ENCODE measurements at places on chromosomes 4 and X.
A peak's percentile ranks its signal among the peaks of the same experiment; 100 is the strongest.

- no peak for DNase-seq
These were observed 13.4 kb downstream of the TRPC3 start for GRCh38 chr4:121938282-121939092.

DNA sequence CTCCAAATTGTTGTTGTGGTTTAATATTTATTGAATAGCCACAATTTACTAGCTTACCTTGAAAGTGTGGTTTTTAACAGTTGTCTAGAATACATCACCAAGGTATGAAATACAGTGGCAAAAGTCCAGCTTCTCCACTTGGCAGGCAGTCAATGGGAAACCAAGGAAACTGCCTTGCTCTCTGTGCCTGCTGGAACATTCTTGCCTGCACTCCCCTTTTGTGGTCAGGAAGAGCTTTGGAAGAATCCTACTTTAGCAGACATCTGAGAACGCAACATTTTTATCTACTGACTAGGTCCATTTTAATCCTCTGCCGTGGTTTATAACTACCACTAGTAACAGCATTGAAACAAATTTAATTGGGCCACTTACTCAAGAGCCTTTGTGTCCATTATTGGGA, 64.5 kb downstream of the TENM3 start:
- DNase-seq: no peak

DNA sequence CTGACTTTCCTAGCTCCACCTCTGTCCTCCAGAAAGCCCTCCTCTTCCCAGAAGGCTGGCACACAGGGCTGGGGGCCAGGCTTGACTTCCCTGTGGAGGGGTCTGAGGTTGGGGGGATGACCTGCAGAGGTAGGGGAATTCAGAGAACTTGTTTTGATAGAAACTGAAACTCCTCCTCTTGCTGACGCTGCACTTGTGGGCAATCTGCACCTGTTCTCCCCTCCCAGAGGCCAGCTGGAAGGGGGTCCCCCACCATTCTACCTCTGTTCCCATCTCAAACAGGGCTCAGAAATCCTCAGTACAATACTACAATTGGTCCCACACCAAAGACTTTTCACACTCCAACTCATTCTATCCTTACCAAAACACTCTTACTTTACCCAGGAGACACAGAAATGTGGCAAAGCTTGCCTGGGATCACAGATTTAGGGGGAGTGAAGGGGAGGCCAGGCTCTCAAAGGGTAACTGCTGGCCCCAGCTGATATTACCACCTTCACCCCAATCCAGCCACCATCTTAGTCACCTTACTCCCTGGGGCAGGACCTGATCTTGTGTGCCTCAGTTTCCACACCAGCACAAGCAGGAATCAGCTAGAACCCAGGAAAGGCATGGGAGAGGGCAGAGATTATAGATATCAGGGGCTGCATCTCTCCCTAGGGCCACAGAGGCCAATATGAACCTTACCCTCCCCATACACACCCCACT, 18.5 kb downstream of the OTUD5 start:
- DNase-seq: peak; percentile 92

GRCh38 chr4:15322006-15322405, 105.8 kb upstream of the C1QTNF7 start:
- DNase-seq: no peak

DNA sequence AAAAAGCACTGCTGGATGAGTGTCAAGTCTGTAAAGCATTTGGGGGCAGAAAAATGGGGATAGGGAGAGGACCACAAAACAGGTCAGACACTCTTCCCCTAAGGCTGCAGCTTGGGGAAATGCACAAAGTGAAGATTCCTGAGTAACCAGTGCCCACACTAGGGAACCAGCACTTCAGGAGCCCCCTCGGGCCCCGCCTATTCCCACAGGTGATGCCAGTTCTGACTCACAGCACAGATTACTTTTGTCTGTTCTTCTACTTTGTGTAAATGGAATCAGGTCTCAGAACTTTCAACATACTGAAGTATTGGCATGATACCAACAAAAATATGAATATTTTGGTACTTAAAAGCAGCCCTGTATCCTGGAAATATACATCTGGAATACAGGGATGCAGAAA, 112.5 kb downstream of the ADRA2C start:
- DNase-seq: no peak

- DNase-seq: no peak
These were observed 1069.5 kb downstream of the FAM133A start for GRCh38 chrX:94743478-94743877.

DNA sequence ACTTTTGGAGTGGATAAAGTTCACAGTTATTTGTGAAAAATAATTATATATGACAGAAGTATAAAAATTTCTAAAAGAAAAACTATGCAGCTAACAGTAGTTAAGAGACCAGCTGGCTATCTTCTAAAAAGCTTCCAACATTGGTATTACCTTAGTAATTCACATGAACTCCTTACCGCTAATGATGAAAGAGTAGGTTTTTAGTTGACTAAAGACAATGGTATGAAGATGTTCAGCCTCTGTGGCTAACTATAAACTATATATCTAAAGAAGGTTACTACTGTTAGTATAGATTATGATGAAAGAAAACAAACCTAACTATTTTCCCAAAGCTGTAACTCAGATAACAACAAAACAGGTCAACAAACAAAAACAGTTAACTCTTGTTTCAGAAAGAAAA, 10.4 kb downstream of the CCNI start:
- DNase-seq: no peak

DNA sequence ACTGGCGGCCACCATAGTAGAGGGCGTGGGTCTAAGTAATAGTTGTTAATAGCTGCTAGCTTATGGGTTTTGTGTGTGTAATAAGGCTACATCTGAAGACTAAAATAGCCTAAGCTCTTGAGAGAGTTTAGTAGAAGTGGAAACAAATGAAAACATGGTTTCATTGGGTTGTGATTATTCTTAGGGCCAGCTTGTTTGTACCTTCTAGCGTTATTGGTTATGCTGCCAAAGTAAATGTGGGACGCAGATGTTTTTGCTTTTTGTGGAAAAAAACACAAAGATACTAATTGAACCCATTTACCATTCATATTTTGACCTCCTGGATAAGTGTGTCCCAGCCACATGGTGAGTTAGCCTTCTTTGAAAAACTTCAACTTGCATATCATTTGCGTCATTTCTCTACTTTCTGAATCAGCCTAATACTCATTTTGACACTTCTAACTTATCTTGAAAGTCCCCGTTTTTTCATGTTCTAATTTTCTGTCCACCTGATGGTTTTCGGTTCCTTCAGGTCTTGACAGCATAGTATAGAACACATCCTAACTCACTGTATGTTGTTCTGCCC, 305.3 kb downstream of the FRMPD4 start:
- no peak for DNase-seq

DNA sequence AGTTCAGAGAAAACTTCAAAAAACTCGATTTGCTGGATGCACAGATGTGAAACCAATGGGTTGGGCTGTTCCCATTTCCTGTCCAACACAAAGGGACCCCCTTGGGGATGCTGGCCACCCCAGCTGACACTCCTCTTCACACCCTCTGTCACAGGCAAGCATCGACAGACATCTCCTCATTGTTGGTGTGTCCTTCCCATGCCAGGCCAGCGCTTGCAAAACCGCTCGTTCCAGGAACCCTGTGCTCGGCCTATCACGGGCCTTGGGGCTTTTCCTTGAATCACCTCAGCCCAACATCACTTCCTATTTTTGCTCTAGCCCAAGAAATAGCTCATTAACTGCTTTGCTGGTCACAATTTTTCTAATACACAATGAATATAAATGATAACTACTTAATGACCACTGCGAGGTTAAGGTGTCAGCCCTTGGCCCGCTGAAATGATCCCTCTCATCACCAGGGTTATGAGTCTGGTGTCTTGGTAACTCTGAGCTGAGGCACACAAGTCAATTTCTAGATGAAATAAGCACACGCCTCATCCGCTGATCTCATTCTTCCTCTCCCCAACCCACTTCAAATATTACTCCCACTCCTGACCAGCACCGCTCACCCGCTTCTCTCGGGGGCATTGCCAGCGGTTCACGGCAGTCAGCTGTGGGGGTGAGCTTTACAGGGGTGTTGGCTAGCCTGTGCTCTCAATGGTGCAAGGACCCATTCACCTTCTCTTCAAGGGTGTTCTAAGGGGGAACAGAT, 32.3 kb downstream of the BCOR start:
- DNase-seq: peak; percentile 30
